ENCODE measurements at places on chromosomes 5 and 9.

DNA sequence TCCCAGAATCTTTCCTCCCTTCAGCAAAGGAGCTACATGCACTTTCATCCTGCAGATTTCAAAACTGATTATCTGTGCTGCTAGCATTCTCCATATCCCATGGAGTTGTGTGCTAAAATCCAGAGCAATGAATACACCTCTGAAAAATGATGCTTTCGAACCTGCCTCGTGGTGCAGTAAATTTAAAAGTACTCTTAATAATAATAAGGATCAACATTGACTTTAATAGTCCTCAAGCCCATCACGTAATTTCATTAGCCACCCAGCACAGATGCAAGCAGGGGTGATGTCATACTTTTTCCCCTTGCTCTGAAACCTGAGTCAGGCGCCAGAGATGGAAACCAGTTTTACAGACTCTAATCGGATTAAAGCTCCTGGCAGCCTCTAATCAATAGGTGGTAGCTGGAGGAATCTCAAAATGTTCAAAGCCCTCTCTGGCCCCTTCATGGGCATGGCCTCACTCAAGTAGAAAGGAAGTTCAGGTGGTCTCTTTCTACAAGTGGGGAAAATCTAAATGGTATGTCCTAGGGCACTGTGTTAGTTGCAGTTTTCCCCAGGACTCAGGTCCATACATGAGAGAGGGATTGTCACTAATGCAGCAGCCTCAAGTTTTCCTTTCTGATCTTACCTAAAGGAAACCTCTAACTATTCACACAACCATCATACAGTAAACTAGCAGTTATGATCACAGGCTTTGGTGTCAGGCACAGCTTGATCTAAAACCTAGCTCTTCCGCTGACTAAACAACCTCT lies 221.6 kb upstream of the SLC30A5 start:
- no peak for DNase-seq

- no peak for DNase-seq
These were observed 88.5 kb upstream of the DAB2 start for GRCh38 chr5:39513236-39513635.

GRCh38 chr5:55851675-55851979 lies 470 bp downstream of the IL31RA start:
- no peak for DNase-seq

DNA sequence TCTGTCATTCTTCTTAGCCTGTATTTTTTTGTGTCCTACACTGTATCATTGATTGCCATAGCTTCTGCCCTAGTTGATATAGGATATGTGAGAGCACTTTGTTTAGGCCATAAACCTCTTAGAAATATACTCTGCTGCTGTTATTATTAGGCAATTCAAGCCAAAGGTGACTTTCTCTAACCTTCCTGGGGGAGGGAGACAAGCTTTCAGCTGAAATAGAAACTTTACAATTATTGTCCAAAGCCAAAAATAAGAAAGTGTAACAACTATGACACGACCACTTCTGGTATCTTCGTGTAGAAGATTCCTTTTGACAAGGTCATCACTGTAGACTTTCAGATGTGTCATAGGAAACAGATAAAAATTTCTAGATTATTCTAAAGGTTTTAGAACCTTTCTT lies 12.2 kb upstream of the CSNK1A1 start:
- DNase-seq, result no peak

GRCh38 chr9:137277329-137278041 lies at the start of gene TOR4A:
Gene TOR4A, plus strand, starts transcription at chr9:137277726. Its CDS starts 964 bp downstream, at chr9:137278690.
- DNase-seq, result peak; percentile 95

GRCh38 chr5:78985116-78985724 lies at the start of gene ARSB:
Gene ARSB, minus strand, starts transcription at chr5:78985310. Its CDS starts 62 bp downstream, at chr5:78985248.
- DNase-seq, result peak; percentile 81

DNA sequence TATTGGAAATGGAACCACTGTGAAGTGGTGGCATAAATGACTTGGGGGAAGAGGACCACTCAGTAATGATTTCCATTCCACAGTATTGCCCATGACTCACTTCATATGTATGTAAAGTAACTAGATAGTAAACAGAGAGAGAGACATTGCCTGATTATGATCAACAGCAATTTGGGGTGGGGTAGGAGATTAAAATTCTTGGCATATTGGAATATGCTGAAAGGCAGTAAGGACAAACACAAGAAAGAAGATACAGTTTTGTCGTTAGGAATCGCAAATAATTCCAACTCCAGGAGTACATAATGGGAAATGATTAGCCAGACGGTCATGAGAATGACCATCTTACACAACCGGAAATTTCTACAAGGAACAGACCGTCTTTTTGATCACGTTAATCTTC lies 1.5 kb upstream of the HMGCS1 start:
- DNase-seq, result no peak

DNA sequence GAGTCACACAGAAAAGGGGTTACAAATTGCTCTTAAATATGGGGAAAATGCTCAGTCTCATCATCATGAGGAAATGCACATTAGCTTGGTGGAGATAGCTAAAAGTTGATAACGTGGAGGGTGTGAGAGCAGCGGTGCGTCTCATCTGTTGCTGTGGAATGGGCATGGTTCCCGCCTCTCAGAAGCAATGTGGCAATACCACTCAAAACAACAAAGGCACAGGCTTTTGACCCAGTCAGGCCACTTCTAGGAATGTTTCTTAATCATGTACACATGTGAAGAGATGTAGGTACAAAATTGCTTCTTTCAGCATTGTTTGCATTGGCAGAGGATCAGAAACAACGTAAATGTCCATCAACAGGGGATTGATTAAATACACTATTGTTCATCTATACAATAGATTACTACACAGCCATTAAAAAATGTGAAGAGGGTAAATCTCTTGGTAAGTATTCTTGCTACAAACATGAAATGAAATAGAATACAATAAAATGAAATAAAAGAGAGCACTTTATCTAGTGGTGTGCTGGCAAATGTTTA lies 212.6 kb upstream of the MSX2 start:
- no peak for DNase-seq

GRCh38 chr5:175681968-175682340 lies 24.1 kb downstream of the HRH2 start:
- no peak for DNase-seq

GRCh38 chr9:133879615-133880014 lies 112.5 kb downstream of the VAV2 start:
- DNase-seq, result no peak

- DNase-seq, result no peak
These were observed 29.3 kb downstream of the RNF44 start for GRCh38 chr5:176507911-176508310.

DNA sequence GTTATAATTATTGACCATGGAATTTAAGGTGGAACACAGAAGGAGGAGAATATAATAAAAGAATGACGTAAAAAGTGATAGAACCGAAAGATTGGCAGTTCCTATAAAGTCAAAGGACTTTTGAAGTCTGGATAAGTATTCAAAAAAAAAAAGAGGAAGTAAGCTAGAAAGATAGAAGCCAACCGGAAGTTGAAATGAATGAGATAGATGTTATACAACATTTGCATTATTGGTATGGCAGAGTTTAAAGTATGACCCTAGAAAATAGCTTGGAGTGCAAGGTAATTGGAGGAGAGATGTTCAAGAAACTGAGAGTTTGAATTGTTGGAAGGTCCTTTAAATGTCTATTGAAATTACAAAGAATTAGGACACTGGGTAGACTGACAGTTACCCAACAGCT lies 293.6 kb downstream of the FER start:
- DNase-seq, result no peak

DNA sequence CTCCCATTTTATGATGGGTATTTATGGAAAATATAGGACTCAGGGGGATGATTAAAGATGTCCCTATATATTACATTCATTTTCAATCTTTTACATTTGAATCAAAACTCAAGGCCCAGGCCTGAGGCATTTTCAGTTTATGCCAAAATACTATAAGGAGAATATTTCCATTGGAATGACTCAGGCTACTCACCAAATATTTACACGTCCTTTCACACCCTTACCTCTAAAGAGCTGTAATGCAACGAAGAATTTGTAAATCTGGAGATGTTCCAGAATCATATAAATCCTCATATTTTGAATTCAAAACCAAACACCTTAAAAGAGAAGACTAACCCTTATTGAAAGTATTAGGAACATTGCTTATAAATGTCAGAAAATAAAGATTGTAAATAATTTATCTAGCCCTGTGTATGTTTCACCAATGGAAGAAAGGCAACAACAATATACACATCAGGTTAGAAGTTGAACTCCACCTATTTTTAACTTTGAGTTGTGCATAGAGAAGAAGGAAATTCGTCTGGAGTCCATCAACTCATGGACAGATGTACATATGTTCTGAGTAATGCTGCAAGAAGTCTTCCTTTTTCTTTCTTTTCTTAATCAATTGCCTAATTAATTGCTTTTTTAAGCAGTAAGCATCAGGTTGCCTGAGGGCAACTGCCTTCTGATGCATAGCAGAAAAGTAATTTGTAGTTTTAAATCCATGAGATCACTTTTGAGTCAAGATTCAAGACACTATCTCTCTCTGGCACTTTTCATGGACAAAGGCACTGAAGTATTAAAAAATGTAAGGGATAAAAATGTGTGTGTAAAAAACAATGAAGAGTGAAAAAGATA lies 579.3 kb upstream of the RGMB start:
- no peak for DNase-seq

GRCh38 chr5:95887977-95888376 lies 65.5 kb upstream of the GLRX start:
- DNase-seq, result no peak

DNA sequence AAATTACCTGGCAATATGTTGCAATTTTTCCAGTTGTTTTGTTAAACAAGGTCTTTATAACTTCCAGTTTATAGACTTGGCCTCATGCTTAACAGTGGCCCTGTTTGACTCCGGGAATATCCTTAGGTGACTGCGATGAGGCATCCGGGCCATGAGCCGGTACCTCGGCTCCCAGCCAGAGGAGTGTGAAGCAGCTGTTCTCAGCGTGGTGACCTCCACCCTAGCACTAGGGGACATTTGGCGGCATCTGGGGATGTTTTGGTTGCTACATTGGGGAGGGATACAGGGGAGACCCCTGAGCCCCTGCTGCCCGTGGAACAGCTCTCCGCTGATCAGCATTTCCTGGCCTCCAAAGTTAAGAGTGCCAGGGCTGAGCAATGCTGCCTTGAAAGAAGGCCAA lies 533.4 kb downstream of the IRX1 start:
- DNase-seq, result no peak

GRCh38 chr9:27572918-27573633 lies at the start of gene C9orf72:
Gene C9orf72, minus strand, starts transcription at chr9:27573481. Its CDS starts 6,361 bp downstream, at chr9:27567120.
- DNase-seq, result peak; percentile 87

- DNase-seq, result no peak
These were observed 97.0 kb downstream of the MEF2C start for GRCh38 chr5:88785746-88786565.

DNA sequence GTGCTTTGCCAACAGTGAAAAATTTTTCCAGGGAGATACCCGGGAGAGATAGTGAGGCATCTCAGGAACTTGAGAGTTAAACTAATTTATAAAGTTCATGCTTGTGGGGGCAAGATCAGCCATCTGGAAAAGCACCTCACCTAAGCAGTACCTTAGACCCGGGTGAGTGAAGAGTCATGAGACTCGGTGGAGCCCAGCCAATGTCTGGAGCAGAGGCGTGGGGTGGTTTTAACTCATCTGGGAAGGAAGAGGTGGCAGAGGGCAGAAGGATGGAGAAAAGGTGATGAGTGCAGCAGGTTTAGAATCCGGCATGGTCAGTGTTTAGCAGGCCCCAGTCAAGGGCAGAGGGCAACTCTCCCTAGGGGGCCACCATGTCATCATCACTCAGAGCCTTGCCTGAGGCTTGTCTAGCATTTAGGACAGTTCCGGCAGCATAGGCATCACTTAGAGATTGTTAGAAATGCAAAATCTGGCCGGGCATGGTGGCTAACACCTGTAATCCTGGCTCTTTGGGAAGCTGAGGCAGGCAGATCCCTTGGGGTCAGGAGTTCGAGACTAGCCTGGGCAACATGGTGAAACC lies 4.3 kb upstream of the RNF183 start:
- no peak for DNase-seq

DNA sequence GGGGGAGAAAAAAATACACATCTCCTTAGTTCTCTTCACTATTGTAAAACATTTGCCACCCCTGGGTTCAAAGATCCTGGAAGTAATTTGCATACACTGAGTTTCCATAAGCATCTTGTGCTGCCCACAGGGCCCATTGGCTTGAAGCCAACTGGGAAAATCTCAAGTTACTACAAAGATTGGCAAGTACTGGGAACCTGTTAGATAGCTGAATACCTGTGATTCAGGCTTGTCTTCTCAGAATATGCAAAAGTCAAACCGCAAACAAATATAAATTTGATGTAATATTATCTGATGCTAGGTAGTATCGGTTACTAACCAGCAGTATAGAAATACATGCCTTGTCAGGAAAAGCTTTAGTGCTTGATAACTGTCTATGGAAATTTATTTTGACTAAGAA lies 156.9 kb upstream of the FST start:
- no peak for DNase-seq

DNA sequence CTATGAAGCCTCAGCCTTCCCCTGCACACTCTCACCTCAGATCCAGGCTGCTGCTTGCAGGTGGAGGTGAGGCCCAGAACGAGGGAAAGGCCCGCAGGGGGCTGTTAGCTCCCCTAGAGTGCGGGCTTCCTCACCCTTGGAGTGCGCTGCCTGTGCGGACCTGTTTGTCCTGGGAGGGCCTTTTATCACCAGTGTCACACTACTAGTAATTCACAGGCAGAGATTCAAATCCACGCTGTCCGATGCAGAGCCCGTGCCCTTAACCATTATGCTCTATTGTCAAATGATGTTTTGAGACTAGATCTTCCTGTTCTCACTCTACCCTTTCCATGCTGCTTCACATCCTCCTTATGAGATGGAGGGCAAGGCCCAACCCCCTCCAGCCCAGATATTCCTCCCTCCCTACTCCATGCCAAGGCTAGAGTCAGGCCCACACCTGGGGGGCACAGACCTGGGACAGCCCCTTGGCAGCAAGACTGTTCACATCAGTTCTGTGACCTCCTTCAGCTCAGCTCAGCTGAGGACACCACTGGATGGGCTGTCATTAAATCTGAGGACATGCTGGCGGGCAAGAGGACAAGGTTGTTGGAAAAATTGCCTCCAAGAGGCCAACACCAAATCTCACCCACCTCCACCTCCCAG lies 112.8 kb upstream of the SPOCK1 start:
- no peak for DNase-seq

DNA sequence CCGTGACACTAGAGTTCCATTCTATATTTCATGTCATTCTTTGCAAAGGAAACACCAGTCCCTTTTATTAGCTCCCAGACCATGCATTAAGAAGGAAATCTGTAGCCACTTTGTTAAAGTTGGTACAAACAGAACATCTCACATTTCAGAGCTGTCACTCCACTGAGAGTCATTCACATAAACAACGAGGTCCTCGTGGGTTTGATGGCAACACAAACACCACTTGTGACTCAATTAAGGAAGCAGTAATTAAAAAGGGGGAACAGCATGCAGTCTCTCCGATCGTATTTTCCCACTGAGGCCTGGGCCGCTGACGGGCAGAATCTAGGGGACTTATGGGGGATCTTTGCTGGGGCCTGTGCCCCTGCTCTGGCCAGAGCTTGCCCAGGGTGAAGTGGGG lies 94.2 kb upstream of the ZNF618 start:
- DNase-seq, result no peak

DNA sequence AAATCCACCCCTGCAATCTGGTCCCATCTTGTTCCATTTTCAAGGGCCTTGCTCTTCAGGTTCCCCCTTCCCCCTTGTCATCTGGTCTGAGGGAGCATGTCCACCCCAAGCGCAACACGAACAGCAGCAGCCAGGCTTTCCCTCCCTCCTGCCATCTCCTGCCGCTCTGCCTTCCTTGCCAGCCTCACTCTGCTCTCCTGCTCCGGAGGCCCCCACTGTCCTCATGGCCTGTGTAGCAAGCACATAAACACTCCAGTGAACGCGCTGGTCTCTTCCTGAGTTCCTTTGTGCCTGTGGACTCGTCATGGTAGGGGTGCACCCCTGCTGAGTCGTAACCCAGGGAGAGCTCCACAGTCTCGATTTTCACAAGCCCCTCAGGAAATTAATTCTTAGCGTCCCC lies 29.9 kb downstream of the TENT4A start:
- DNase-seq, result no peak

Measured in lower lobe of right lung (tissue), 2 donors.